Mesenteric fat pad (tissue), 1 donor: ENCODE measurements at places on chromosomes 2 and 18.

DNA sequence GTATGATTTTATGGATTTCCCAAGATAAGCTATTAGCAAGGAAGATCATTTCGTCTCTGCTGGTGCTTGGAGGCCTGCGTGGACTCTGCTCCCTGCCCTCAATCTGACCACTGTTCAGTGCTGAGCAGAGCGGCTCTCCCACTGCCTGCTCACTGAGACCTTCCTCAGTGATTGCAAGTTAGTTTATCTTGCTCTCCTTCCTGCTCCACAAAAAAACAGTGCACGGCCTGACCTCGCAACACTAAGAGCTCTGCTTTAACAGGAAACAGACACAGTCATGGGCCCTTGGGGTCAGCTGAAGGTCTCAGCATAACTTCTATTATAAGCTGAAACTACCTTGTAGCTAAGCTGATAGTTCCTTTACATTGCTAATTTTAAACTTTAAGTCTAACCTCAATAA is 53.1 kb downstream of the PRELID3A start:
- no peak for DNase-seq

DNA sequence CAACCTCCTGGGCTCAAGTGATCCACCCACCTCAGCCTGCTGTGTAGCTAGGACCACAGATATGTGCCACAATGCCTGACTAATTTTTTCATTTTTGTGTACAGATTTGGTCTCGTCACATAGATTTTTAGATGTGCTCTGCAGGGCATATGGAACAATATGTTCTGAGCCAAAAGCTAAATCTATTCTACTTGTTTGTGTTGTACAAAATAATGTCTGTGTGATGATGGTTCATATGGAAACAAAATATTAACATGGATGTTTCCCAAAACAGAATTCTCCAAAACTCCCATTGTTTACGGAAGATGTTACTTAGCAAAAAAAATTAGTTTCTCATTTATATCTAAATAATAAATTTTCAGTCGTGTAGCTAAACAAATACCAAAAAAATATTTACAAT is 12.6 kb upstream of the KLHL23 start:
- DNase-seq = no peak

- DNase-seq = peak; percentile 53
Measured at GRCh38 chr2:241941691-241942301, 72.3 kb downstream of the RTP5 start.

GRCh38 chr2:233857511-233858141 is 3.3 kb upstream of the HJURP start:
- DNase-seq = no peak

GRCh38 chr2:174768557-174768956 is 4.3 kb upstream of the CHRNA1 start:
- DNase-seq = no peak

- no peak for DNase-seq
Measured at GRCh38 chr18:74937291-74937690, 271.6 kb downstream of the PTGR3 start.

DNA sequence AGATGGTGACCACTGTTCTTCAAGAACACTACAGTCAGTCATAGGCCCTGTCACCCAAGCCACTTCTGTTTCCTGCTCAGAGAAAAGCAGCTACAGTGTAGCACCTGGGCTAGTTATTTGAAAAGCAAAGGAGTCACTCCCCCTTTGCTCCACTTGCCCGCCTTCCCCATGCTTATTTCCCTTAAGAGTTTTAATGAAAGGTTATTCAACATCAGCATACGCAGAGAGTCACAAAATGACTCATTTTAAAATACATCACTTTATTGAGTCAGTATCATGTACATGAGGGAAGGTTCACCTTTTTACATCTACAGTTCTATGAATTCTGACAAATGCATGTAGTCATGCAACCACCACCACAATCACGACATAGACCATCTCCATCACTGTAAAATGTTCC is 71.3 kb downstream of the TNFRSF11A start:
- DNase-seq = no peak

DNA sequence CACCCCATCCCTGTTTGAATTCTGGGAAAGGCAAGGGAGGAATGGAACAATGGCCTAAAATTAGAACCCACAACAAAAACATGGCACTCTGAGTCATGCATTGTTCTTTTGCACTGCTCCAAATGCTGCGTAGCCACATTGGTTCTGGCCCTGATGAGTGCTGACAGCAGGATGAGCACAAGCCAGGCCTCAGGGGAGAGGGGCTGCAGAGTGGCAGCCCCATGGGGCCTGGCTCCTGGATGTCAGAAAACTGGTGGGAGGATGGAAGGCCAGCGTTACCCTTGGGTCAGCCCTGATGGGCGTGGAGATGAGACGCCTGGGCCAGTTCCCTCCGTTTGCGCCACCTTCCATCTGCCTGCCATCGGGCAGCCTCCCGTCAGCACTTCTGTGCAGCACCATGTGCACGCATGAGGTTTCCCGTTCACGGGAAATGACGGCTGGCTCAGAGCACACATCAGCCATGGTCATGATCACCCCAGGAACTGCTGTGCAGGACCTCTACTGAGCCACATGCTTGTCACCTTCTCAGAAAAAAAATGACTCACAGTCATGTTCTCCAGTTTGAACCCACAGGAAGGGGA is 65.6 kb downstream of the CYP26B1 start:
- DNase-seq = no peak
